CD4-positive, alpha-beta T cell treated with Interleukin-6 for 4 hours (primary cell): ENCODE measurements at places on chromosomes 3 and 15.

DNA sequence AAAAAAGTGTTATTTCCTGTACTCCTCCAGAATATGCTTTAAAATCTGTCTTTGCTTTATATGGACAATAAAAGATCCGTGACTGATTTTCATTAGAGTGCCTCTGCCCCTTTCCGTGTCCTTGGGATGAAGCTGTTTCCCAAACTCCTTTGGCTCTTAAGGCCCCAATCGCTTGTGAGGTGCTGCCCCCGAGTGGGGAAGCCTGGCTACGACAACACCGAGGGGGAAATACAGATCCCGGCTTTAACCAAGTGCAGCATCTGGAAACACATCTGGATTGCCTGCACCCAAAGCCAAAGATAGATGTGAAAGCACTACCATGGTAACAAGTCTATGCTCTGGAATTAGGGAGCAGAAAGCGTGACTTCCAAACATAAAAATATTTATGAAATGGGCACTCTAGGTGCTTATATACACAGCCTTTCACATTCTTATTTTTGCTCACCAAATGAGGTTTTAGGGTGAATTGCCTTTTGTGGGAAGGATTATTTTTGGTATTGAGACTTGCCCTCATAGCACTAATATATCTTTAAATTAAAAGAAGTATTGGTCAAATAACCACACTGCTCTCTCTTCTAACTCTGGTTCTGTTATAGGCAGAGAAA lies 40.6 kb upstream of the ADCY5 start:
- peak; percentile 40 for DNase-seq

GRCh38 chr3:25362118-25362517 lies 65.9 kb upstream of the RARB start:
- no peak for DNase-seq

GRCh38 chr15:27218426-27218825 lies 247.4 kb downstream of the GABRG3 start:
- no peak for DNase-seq

DNA sequence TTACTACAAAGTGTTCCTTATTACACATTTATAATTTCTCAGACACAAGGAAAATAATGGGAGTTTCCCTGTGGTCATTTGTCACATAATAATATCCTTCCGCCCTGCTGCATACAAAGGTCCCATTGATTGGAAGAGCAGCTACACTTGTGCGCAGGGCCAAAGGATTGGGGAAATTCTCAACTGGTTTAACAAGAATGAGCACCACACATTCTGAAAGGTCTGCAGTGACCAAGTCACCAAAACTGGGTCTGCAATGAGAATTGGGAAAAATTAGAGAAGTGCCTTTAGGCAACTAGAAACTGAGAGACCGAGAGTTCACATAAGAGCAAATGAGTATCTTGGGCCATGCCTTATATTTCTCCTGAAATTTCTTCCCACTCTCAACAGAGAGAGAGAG lies 98.2 kb upstream of the NR2F2 start:
- no peak for DNase-seq

- DNase-seq, result no peak
Measured at GRCh38 chr3:72977060-72977808, 19.4 kb upstream of the PPP4R2 start.

GRCh38 chr15:60128000-60128376 lies 123.9 kb downstream of the FOXB1 start:
- no peak for DNase-seq

DNA sequence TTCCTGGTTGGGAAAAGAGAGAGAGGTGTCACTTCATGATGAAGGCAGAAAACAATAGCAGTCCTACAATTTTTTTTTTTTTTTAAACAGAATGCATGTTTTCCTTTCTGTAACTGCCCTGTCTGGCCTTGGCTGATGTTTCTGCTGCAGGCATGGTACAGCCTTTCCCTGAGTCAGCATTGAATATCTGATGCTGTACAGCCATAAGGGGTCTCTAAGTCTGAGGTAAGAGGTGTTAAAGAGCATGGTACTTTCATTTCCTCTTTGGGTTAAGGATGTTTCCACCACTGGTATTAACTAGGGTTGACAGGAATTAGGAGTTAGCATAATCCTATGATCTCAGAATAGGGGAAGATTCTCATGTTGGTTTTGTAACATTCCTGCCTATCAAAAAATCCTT lies 147.4 kb downstream of the CHST2 start:
- DNase-seq, result no peak

DNA sequence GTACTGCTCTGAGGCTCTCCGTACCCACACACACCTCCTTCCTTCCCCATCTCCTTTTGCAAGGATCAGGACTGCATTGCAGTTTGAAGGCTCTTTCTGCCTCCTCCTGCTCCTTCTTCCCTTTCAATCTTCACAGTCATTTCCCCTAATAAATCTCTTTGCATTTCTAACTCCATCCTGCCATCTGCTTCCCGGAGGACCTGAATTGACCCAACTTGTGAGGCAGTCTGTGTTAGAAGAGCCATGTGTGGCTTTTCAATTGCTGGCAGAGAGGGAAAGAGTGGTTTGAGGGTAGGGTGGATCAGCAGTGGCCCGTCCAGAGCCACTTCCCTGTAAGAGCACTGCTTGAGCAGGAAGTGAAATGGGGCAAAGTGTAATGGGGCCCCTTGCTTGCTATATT lies 35.8 kb downstream of the ANAPC13 start:
- DNase-seq, result no peak

- no peak for DNase-seq
Measured at GRCh38 chr15:31322504-31322903, 4.1 kb upstream of the KLF13 start.

DNA sequence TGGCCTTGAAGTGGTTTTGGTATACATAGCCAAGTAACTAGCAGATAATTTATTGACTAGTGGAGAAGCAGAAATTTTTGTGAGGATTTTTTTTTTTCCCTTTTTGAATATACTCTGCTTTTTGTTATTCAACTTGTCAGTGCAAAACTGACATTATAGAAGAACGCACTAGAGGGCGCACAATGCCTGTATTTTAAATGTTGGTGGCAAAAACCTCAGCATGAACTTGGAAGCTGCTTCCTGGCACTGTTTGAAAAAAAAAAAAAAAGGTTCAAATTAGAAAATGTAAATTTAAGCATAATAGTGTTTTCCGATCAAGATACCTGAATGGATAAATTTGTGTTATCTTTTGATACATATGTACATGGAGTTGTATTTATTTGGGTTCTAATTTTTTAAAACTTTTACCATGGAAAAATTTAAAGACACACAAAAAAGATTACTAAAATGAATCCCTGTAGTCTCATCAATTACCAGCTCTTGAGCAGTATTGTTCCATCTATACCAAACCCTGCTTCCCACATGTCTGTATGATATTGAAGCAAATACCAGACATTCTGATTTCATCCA lies 56.0 kb downstream of the SLC25A26 start:
- peak; percentile 73 for DNase-seq

- DNase-seq, result no peak
Measured at GRCh38 chr15:66897971-66898370, 167.4 kb upstream of the SMAD3 start.

- no peak for DNase-seq
Measured at GRCh38 chr3:32423534-32423933, 31.9 kb downstream of the CMTM7 start.

- no peak for DNase-seq
Measured at GRCh38 chr3:150110097-150110496, 139.4 kb upstream of the PFN2 start.

DNA sequence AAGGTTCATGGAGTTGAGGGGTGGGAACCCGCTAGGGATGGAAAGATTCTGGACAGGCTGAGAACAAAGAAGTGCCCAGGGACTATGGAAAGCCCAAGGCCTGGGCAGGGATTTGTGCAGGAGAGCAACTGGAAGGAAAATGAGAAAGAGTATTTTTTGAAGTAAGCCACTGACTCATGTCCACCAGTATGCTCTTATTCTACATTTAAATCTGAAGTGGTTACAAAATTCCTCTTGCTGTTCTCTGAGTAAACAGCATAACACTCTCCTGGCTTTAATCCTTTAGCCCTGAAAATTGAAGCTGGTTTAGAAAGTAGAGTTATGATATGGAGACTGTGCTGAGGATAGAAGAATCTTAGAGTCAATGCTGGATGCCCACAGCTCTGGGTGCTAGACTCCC lies 165.2 kb downstream of the ISL2 start:
- DNase-seq, result no peak

DNA sequence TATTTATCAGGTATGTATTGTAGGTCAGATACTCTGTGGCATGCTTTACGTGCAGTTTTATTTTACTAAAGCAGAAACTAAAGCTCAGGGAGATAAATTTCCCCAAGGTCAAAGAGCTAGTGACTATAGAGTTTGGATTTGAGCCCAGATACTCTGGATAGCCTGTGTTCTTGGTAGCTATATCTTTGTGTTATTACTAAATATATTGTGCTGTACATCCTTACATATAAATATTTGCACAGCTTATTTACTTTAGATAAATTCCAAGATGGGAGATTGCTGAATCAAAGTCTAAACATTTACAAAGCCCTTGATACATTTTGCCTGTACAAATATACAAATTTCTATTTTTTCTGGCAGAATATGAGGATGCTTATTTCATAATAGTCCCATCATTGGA lies 660.9 kb upstream of the NAALADL2 start:
- no peak for DNase-seq

- no peak for DNase-seq
Measured at GRCh38 chr15:63015618-63016017, 26.9 kb upstream of the TPM1 start.

- no peak for DNase-seq
Measured at GRCh38 chr3:181974198-181974597, 262.5 kb downstream of the SOX2 start.

GRCh38 chr15:38768970-38769369 lies 204.4 kb upstream of the RASGRP1 start:
- no peak for DNase-seq

- DNase-seq, result no peak
Measured at GRCh38 chr15:73948396-73948795, 22.1 kb downstream of the LOXL1 start.

- no peak for DNase-seq
Measured at GRCh38 chr3:83873550-83873949, 1085.2 kb upstream of the CADM2 start.

DNA sequence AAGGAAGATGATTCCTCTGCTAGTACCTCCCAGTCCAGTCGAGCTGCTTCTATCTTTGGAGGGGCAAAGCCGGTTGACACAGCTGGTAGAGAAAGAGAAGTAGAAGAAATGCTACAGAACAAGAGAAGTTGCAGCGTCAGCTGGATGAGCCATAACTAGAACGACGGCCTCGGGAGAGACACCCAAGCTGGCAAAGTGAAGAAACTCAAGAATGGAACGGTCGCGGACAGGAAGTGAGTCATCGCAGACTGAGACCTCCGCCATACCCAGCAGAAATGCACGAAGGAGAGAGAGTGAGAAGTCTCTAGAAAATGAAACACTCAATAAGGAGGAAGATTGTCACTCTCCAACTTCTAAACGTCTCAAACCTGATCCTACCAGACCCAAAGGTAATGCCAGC lies 19.0 kb upstream of the PARP14 start:
- peak; percentile 19 for DNase-seq

- DNase-seq, result no peak
Measured at GRCh38 chr3:54321520-54321919, 199.2 kb downstream of the CACNA2D3 start.

DNA sequence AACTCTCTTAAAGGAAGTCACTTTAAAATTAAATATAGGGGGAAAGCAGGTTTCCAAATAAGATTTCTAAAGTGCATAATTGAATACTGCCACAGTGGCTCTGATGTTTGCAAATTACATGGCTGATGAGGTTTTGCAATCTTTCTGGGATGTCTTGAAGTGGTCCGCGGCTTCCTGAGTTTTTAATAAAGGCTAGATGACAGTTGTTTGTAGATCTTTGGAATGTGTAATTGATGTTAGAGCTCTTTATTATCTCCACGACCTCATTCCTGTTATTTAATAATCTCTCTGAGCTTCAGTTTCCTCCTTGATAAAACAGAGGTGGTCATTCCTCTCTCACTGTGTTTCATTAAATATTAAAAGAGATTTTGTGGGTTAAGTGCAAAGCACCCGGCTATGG lies 27.0 kb upstream of the CEMIP start:
- no peak for DNase-seq

DNA sequence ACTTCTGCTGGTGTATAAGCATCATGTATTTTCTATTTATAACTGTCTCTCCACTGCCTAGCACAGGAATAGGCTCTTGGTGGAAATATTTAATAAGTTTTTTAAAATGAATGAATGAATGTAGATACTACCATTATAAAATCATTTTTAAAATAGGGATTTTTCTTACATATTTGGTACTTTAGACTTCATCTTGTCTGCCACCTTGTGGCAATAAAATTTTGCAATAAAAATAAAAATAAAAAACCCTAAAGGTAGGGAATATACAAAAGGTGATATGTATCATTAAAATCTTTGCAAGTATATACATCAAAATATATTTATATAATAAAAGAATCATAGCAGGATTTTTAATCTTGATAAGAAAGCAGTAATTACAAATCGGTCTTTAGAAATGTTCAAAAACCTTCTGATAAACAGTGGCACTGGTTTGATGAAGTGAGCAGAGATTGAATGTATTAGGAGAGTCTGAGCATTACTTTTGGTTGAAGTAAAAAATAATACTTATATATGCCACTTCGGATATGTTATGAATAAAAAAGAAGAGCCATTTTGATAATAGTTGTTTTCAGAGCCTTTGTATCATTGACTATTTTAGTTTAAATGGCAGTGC lies 95.2 kb downstream of the SPATA16 start:
- DNase-seq, result no peak

- no peak for DNase-seq
Measured at GRCh38 chr3:133825969-133826727, 20.5 kb downstream of the SRPRB start.

GRCh38 chr3:188367678-188368077 lies 213.7 kb downstream of the LPP start:
- no peak for DNase-seq

- no peak for DNase-seq
Measured at GRCh38 chr15:40163657-40164416, 3.0 kb downstream of the BUB1B start.

GRCh38 chr15:96262549-96263489 lies 67.7 kb upstream of the NR2F2 start:
- no peak for DNase-seq

DNA sequence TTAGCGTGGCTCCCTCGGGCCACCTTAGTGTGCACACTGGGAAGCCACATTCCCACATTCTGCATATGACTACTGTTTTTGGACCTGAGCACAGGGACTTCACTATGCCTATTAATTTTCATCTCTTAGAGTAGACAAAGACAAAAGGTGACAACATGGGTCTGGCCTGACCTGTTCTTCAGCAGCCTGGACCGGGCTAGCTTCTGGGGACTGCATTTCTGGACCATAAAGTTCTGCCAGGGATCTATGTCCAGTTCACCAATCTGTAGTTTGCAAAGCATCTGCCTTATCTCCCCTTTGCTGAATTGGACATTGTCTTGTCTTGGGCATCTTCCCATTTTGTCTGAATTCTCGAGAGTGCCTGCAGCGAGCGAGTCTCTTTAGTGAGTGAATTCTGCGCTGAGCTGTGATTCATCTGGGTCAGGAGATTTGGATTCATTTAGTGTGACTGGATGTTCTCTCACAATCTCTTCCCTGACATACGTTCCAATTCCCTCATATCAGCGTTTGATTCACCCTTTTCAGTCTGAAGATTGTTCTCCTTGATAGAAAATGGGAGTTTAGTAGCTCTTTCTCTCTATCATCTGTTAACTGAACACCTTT lies 112.2 kb upstream of the PLXNA1 start:
- no peak for DNase-seq
